ENCODE measurements at places on chromosomes 6 and 20. TPM values are rescaled to one million over a fixed set of nuclear protein-coding genes. Genes with fewer than 3 reads are reported as not detected.

DNA sequence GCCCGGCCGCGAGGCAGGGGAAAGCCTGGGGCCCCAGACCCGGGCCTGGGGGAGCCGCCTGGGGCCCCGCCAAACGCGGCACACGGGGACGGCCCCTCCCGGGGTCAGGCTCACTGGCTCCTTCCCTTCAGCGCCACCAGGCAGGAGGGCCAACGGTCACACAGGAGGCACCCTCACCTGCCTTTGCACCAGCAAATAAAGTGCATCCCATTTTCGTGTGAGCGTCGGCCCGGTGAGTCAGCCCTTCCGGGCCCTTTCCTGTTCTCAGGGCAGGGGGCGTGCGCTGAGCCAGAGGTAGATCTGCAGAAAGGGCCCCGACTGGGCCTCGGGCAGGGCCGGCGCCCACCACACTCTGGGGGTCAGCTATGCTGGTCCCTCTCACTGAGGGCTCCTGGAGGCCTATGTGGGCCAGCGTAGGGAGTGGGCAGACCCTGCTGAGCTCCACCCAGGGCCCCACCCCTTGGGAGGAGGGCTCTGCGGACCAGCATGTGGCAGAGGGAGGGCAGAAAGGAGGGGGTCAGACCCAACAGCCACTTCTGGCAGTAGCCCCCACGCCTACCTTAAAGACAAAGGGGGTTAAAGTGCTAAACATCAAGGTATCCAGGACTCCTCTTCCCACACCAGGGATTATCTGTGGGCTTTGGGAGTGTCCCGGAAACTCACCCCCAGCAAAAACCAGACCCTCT is 931 bp upstream of the UCKL1 start:
- peak; percentile 85 for DNase-seq

- DNase-seq: peak; percentile 96
These were observed 29.2 kb downstream of the AFDN start for GRCh38 chr6:167855825-167856425.

GRCh38 chr20:878511-879307 is 37.4 kb downstream of the ANGPT4 start:
- peak; percentile 47 for DNase-seq

- peak; percentile 50 for DNase-seq
These were observed 129.5 kb downstream of the BTBD9 start for GRCh38 chr6:38510205-38510604.

GRCh38 chr6:73073238-73073637 is 152.1 kb downstream of the KHDC1L start:
- peak; percentile 26 for DNase-seq

- no peak for DNase-seq
These were observed 30.8 kb downstream of the TTI1 start for GRCh38 chr20:38002422-38002821.

GRCh38 chr6:133956416-133957049 is 3.5 kb downstream of the TBPL1 start:
- no peak for DNase-seq

GRCh38 chr6:17705428-17705777 is 1.3 kb downstream of the NUP153 start:
- peak; percentile 84 for DNase-seq

DNA sequence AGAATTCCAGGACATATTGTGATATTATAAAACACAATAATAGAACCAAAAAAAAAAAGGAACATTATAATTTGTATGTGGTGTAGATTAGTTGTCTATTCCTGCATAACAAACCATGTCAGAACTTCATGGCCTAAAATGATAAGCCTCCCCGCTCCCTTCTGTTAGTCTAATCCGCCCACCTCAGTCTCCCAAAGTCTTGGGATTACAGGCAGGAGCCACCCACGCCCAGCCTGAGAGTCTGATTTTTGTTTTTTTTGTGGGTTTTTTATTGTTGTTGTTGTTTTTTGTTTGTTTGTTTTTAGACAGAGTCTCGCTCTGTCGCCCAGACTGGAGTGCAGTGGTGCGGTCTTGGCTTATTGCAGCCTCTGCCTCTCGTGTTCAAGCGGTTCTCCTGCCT is 61.1 kb upstream of the C20orf144 start:
- no peak for DNase-seq

DNA sequence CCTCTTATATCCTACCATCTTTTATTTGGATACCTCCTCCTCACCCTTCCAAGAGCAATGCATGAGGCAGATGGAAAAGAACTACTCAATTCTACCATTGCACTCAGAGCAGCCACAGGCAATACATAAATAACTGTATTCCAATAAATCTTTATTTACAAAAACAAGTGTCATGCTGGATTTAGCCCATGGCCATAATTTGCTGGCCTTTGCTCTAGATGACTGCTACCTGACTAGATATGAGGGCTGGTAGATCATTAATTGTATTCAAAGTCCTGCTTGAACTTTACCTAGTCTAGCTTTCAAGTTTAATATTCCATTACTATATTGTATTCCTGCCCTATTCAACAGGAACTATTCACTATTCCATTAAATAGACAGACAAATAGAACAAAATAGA is 37.1 kb downstream of the AFG1L start:
- DNase-seq: no peak

DNA sequence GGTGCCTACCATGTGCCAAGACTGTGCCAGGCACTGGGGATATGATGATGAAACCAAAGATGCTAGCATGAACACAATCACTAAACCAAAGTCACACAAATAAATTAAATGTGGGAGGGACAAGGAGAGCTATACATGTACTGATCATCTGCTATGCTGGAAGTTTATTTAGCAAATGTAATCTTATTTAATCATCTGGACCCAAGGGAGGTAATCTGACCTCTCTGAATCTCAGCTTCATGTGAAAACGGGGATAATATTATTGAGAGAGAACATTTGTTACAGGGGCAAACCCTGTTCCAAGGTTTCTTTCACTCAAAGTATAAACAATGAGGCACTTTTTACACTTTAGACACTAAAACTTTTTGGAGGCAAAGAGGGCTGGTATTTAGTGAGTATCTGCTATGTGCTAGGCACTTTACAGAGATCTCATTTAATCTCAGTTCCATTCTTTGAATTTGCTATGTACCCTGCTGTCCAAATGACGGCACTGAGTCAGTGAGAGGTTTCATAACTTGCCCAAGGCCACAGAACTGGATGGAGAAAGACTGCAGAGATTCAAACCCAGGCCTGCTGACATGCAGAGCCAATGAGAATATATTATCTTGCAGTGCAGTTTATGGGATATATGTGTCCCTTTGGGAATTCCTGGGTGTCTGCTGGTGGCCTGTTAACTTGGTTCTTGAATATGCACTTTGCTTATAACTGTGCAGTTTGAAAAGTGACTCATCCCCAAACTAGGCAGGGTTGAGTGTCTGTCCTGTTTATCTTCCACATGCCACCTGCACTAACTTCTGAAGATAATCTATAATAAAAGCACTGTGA is 3.3 kb upstream of the ASXL1 start:
- peak; percentile 81 for DNase-seq

DNA sequence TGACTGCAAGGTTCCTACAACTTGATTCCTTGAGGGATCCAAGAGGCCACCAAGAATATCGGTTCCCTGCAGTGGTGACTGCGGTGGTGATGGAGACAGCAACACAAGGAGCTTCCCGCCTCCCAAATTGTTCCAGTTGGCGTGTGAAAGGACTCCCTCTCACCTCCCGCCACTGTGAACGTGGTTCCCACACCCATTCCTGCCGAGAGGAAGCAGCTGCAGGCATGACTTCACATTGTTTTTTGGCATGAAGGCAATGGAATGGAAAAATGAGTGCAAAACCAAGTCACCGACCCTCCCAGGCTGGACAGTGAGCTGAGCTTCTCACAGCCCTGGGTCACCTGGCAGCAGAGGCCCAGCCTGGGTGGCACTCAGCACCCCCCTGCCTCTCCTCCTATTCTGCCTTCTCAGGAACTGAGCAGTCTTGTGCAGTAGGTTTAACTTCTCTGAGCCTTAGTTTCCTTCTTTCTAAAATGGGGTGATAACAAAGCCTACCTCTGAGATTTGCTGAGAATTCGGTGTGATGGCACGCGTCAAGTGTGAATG is 75.0 kb downstream of the CNKSR3 start:
- no peak for DNase-seq

DNA sequence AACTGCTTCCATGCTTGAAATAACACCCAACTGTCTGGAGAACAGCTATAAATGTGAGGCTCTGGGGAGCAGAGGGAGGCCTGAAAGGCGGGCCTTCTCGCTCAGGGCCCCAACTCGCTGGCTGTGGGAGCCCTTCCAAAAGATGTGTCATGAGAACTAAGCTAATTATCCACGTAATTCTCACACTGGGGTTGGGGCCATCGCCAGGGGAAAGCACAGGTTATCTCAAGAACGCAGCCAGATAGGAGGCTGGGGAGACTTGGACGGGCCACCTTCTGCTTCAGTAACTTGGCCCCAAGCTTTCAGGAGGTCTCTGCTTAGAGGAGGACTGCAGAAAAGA is 1.6 kb downstream of the PXDC1 start:
- peak; percentile 91 for DNase-seq

CGA gene
- 6.3 TPM for total RNA-seq

ID1 gene
- 780 TPM for total RNA-seq

THBD gene
- total RNA-seq: 15.6 TPM

PRSS35 gene
- not detected for total RNA-seq

ZBP1 gene
- not detected for total RNA-seq

DUSP15 gene
- not detected for total RNA-seq

ADGRF5 gene
- total RNA-seq: 0.65 TPM

FOXA2 gene
- total RNA-seq: not detected

All from GM23248 (cell line).